ENCODE measurements at places on chromosomes 5 and 9. TPM values are rescaled to one million over a fixed set of nuclear protein-coding genes. Genes with fewer than 3 reads are reported as not detected.

Gene ABCA2
- total RNA-seq = 28.3 TPM

Gene URM1
- total RNA-seq = 37.3 TPM

Gene MEF2C
- total RNA-seq = 57.5 TPM

Gene CCNH
- 55.6 TPM for total RNA-seq

Gene SPINK13
- total RNA-seq = not detected

Gene SLC6A3
- not detected for total RNA-seq

Gene PIP5K1B
- 18.4 TPM for total RNA-seq

Gene CCL27
- not detected for total RNA-seq

Gene C5orf58
- total RNA-seq = not detected

Gene ZNF189
- 20.2 TPM for total RNA-seq

Gene ANKRD20A1
- 2.6 TPM for total RNA-seq

Gene PDE8B
- total RNA-seq = 22.2 TPM

Gene B4GALT1
- 76.1 TPM for total RNA-seq

Gene HSPB3
- 338 TPM for total RNA-seq

Gene C1QTNF2
- total RNA-seq = 2.2 TPM

Gene HCN1
- total RNA-seq = 5.5 TPM

Gene CYLC2
- total RNA-seq = not detected

Gene SERF1A
- total RNA-seq = 9.5 TPM

Gene STK32A
- 0.22 TPM for total RNA-seq

Gene PCDHA5
- total RNA-seq = 0.16 TPM

Gene NSG2
- total RNA-seq = not detected

Gene CHD1
- total RNA-seq = 20.4 TPM

Gene NIPAL4
- total RNA-seq = 1.6 TPM

Gene SPATA9
- not detected for total RNA-seq

Gene ENTREP1
- 12.1 TPM for total RNA-seq

Gene GLIPR2
- 11.2 TPM for total RNA-seq

Gene PPP2R2B
- 12.4 TPM for total RNA-seq

Gene HOMER1
- 30.1 TPM for total RNA-seq

Gene CDKN2B
- total RNA-seq = 2.5 TPM

All from right atrium auricular region (tissue), 2 donors.